GM23338 (cell line): ENCODE measurements at places on chromosomes 1 and 21. TPM values are rescaled to one million over a fixed set of nuclear protein-coding genes. Genes with fewer than 3 reads are reported as not detected.

DNA sequence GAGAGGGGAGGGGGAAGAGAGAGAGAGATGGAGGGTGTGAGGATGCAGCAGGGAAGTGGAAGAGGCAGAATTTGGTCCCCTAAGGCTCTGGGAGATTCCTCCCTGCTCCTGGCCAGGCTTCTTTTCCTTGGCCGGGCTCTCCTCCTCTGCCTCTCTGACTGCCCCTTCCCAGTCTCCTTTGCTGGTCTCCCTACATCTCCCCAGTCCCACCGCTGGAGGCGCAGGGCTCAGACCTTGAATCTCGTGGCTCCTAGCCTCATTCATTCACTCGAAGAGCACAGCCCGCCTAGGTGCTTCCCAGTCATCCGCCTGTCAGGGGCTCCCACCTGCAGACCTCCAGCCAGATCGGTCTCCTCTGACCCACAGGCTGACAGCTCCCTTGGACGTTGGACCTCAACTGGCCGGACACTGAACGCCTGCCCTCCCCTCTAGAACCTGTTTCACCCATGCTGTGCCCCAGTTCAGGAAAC, 76.5 kb downstream of the VWA5B1 start:
- H3K27me3 ChIP-seq: peaks cover 87% of the 10 kb centered on the region
- H3K36me3 ChIP-seq: no peaks in the 10 kb centered on the region
- no peak overlapping the region for H3K27ac ChIP-seq
- no peaks in the 10 kb centered on the region for H3K4me1 ChIP-seq
- DNase-seq: peak; percentile 92
- peak overlapping the region; percentile 68 for H3K4me3 ChIP-seq

GRCh38 chr1:26787381-26787705, 407 bp upstream of the PIGV start:
- no peak for DNase-seq
- no peaks in the 10 kb centered on the region for H3K36me3 ChIP-seq
- H3K4me1 ChIP-seq: peaks cover 37% of the 10 kb centered on the region
- no peaks in the 10 kb centered on the region for H3K27me3 ChIP-seq
- H3K4me3 ChIP-seq: peak overlapping the region; percentile 99
- H3K27ac ChIP-seq: peak overlapping the region; percentile 93

GRCh38 chr1:58816072-58816746, 32.4 kb upstream of the JUN start:
- H3K27me3 ChIP-seq: peaks cover 24% of the 10 kb centered on the region
- H3K36me3 ChIP-seq: no peaks in the 10 kb centered on the region
- peak overlapping the region; percentile 55 for H3K4me3 ChIP-seq
- H3K27ac ChIP-seq: peak overlapping the region; percentile 50; the same call in 1 of the 2 replicates
- H3K4me1 ChIP-seq: peaks cover 22% of the 10 kb centered on the region

GRCh38 chr1:162236618-162237017, 140.0 kb downstream of the SPATA46 start:
- H3K27ac ChIP-seq: no peak overlapping the region
- no peaks in the 10 kb centered on the region for H3K27me3 ChIP-seq
- no peak overlapping the region for H3K4me3 ChIP-seq
- peaks cover 16% of the 10 kb centered on the region for H3K4me1 ChIP-seq
- no peak for DNase-seq

GRCh38 chr1:221294242-221294641, 415.0 kb downstream of the HLX start:
- H3K36me3 ChIP-seq: no peaks in the 10 kb centered on the region
- H3K4me1 ChIP-seq: peaks cover 16% of the 10 kb centered on the region
- no peak overlapping the region for H3K27ac ChIP-seq
- DNase-seq: no peak

DNA sequence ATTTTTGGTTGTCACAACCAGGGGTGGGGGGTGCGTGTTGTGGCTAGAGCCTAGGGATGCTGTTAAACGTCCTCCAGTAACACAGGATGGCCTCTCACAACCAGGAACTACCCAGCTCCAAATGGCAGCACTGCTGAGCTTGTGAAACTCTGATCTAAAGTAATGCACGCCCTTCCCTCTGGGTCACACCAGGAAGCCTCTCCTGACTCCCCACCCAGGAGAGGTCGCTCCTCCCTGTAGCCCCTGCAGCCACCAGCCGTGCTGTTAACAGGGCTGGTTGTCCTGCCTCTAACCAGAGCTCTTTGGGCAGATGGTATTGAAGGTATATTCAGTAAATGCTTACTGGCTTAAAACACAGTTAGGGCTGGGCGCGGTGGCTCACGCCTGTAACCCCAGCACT, 73.2 kb downstream of the NKAIN1 start:
- H3K27me3 ChIP-seq: no peaks in the 10 kb centered on the region
- no peak overlapping the region for H3K27ac ChIP-seq
- no peak for DNase-seq
- no peaks in the 10 kb centered on the region for H3K36me3 ChIP-seq
- H3K4me1 ChIP-seq: no peaks in the 10 kb centered on the region

DNA sequence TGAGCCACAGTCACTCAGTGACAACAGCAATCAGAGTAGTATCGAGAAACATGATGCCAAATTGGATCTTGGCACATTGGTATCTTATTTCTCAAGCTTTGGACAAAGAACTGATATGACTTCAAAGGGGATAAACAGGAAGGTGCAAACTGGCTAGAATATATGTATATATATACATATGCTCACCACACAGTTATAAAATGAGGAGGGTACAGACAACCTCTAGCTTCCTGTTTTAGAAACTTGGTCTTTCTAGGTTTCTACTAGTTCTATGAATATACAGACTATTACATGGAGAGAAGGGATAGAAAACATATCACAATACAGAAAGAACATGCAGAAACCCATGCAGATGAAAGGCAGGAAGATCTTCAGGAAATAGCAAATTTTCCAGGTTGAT, 292.1 kb upstream of the SNX7 start:
- DNase-seq: no peak
- no peak overlapping the region for H3K4me3 ChIP-seq
- H3K27ac ChIP-seq: no peak overlapping the region
- no peaks in the 10 kb centered on the region for H3K36me3 ChIP-seq

DNA sequence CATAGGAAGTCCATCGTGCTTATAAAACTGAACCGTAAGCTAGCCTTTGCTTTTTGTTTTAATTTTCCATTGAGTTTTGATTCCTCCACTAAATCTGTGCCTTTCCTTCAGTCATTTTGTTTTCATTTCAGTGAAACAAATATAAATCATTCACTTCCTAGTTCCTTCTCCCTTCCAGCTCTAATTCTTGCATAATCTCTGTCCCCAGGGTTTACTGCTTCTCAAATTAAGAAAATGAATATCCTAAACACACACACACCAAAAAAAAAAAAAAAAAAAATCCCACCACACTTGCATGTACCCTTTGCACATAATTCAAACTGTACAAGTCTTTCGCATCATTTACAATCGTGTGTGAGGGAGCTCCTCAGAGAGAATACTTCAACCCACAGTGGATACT, 6.8 kb downstream of the KCNH1 start:
- H3K27ac ChIP-seq: no peak overlapping the region
- H3K36me3 ChIP-seq: no peaks in the 10 kb centered on the region
- H3K27me3 ChIP-seq: peaks cover 15% of the 10 kb centered on the region
- no peak overlapping the region for H3K4me3 ChIP-seq

DNA sequence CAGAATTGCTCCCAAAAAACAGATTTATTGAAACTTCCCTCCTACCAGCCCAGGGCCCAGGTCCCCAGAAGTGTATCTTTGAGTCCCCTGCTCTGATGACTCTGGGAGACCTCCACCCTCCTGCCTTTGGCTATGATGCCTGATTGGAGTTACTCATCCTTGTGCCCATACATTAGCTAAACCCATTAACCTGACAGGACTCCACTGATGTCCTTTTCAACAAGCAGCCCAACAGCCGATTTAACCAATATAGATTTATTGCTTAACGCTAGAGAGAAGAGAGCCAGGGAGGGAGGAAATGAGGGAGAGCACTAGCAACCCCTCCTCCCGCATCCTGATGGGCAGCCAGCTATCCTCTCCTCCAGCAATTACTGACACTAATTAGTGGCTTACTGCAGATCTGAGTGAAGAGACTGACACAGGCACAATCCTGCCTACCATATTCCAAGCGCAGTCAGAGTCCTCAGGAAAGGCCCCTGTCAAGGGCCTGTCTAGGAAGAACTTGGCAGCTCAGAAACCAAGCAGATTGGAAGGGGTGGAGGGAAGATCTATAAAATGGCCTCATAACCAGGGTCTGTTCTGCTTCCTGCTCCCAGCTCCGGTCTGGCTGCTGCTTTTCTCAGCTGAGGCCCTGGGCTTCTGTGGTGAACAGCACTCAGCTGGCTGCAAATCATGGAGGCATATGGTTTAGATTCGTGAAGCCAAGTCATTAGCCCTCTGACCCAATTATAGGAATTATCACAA, 484.5 kb upstream of the DAB1 start:
- DNase-seq: no peak
- 0 out of 2 replicates have a peak, but pooled peaks cover 6% of the 10 kb centered on the region for H3K4me1 ChIP-seq
- no peak overlapping the region for H3K4me3 ChIP-seq
- H3K36me3 ChIP-seq: no peaks in the 10 kb centered on the region
- no peak overlapping the region for H3K27ac ChIP-seq

DNA sequence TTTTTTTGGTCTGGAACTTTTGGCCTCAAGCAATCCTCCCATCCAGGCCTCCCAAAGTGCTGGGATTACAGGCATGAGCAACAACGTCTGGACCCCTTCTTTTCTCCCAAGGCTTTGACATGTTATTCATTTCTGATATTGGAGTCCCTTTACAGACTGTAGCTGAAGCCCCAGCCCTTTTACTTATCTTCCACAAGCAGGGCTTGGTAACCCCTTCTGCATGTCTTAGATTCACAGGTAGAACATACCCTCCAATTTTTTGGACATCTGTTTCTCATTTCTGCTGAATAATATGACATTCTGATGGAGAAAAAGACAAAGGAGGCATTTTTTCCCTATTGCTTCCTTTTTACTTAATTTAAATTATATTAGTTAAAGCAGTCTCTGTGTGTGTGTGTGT, 39.2 kb upstream of the RGS21 start:
- H3K36me3 ChIP-seq: no peaks in the 10 kb centered on the region
- no peaks in the 10 kb centered on the region for H3K27me3 ChIP-seq
- no peak for DNase-seq
- H3K4me1 ChIP-seq: no peaks in the 10 kb centered on the region
- no peak overlapping the region for H3K27ac ChIP-seq
- no peak overlapping the region for H3K4me3 ChIP-seq

- no peaks in the 10 kb centered on the region for H3K27me3 ChIP-seq
- no peak for DNase-seq
- H3K4me1 ChIP-seq: peaks cover 3% of the 10 kb centered on the region; the same call in 1 of the 2 replicates
- H3K36me3 ChIP-seq: no peaks in the 10 kb centered on the region
Observed at GRCh38 chr1:234469376-234469775, 9.6 kb downstream of the TARBP1 start.

DNA sequence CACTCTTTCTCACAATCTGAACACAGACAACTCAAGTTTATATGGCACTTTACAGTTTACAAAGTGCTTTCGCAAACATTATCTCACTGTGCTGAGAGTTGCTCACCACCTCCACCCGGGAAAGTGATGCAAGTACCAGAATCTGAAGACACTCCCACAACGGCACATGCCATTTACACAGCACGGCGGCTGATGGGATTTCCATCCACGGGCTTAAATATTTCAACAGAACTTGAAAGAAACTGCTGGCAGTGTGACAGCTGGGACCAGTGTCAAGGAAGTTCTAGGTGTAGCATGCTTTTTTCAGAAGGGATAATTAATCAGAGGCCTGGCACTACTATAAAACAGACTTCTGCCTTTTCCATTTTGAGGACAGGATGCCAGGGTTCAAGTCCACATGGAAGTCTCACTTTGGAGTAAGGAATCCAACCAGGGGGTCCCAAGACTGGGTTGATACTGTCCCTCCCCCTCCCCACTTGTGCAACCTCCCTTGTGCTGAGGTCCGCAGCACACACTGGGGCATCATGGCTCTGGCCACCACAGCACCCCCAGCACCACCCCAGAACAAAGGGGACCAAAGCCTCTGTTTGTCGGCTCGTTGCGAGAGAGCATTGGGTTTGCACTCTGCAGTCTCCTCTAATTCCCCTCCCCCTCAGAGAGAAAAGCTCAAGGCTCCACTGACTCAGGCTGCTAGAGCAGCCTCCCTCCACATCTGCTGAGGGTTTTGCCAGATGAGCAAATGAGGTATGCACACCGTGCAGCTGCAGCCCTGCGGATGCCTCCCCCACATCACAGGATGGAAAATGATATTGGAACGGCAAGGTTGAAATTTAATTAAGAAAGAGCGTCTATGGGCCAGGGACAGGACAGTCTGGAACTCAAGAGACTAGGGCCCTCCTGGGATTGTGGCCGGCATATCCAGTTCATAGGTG, 154.9 kb downstream of the TGFBR3 start:
- H3K27ac ChIP-seq: no peak overlapping the region
- no peaks in the 10 kb centered on the region for H3K27me3 ChIP-seq
- no peak overlapping the region for H3K4me3 ChIP-seq
- H3K4me1 ChIP-seq: no peaks in the 10 kb centered on the region
- H3K36me3 ChIP-seq: no peaks in the 10 kb centered on the region

- DNase-seq: no peak
- H3K36me3 ChIP-seq: no peaks in the 10 kb centered on the region
- no peaks in the 10 kb centered on the region for H3K4me1 ChIP-seq
- peaks cover 12% of the 10 kb centered on the region for H3K27me3 ChIP-seq
- no peak overlapping the region for H3K4me3 ChIP-seq
- H3K27ac ChIP-seq: no peak overlapping the region
Observed at GRCh38 chr1:165381745-165382505, 25.4 kb upstream of the LMX1A start.

- DNase-seq: no peak
- H3K4me3 ChIP-seq: no peak overlapping the region
- no peaks in the 10 kb centered on the region for H3K4me1 ChIP-seq
- H3K36me3 ChIP-seq: no peaks in the 10 kb centered on the region
- H3K27ac ChIP-seq: no peak overlapping the region
Observed at GRCh38 chr1:161273402-161273801, 14.9 kb downstream of the PCP4L1 start.

GRCh38 chr1:178933709-178934490, 63.0 kb upstream of the ANGPTL1 start:
- peaks cover 13% of the 10 kb centered on the region for H3K4me1 ChIP-seq
- no peak overlapping the region for H3K4me3 ChIP-seq

DNA sequence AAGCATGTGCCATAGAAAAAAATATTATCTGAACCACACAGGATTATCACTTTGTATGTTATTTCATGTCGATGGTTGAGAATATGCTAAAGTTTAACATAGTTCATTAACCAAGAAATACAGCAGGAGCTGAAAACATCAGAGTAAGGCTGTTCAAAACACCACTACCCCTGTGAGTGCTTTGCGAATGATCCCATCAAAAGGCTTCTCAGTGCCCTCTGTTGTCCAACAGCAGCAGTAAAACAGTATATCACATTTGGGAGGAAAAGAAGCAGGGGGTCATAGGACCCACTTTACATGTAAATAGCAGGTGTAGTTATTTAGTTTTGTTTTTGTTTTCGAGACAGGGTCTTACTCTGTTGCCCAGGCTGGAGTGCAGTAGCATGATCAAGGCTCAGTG, 289.4 kb upstream of the FMN2 start:
- H3K27me3 ChIP-seq: no peaks in the 10 kb centered on the region
- H3K27ac ChIP-seq: no peak overlapping the region
- no peaks in the 10 kb centered on the region for H3K36me3 ChIP-seq
- H3K4me1 ChIP-seq: peaks cover 4% of the 10 kb centered on the region; the same call in 1 of the 2 replicates
- no peak overlapping the region for H3K4me3 ChIP-seq

- no peak overlapping the region for H3K4me3 ChIP-seq
- no peak overlapping the region for H3K27ac ChIP-seq
- no peak for DNase-seq
- H3K27me3 ChIP-seq: no peaks in the 10 kb centered on the region
- no peaks in the 10 kb centered on the region for H3K36me3 ChIP-seq
- H3K4me1 ChIP-seq: peaks cover 5% of the 10 kb centered on the region
Observed at GRCh38 chr1:14539953-14540563, 58.4 kb upstream of the KAZN start.

Gene CD247
- 1.4 TPM in 1 of 2 replicates, not detected in the other for total RNA-seq

Gene SPATA1
- not detected in 2 replicates for total RNA-seq

Gene CHIT1
- total RNA-seq: 0.07 TPM in 1 of 2 replicates, not detected in the other

Gene TAL1
- total RNA-seq: not detected in 2 replicates

Gene PBX1
- total RNA-seq: 84.2 and 104 TPM in 2 replicates

Gene RHD
- total RNA-seq: 0.21 TPM in 1 of 2 replicates, not detected in the other

Gene CFAP74
- total RNA-seq: 0.16 TPM in 1 of 2 replicates, not detected in the other
